ENCODE measurements at places on chromosomes 1 and 21.
A peak's percentile ranks its signal among the peaks of the same experiment; 100 is the strongest.

DNA sequence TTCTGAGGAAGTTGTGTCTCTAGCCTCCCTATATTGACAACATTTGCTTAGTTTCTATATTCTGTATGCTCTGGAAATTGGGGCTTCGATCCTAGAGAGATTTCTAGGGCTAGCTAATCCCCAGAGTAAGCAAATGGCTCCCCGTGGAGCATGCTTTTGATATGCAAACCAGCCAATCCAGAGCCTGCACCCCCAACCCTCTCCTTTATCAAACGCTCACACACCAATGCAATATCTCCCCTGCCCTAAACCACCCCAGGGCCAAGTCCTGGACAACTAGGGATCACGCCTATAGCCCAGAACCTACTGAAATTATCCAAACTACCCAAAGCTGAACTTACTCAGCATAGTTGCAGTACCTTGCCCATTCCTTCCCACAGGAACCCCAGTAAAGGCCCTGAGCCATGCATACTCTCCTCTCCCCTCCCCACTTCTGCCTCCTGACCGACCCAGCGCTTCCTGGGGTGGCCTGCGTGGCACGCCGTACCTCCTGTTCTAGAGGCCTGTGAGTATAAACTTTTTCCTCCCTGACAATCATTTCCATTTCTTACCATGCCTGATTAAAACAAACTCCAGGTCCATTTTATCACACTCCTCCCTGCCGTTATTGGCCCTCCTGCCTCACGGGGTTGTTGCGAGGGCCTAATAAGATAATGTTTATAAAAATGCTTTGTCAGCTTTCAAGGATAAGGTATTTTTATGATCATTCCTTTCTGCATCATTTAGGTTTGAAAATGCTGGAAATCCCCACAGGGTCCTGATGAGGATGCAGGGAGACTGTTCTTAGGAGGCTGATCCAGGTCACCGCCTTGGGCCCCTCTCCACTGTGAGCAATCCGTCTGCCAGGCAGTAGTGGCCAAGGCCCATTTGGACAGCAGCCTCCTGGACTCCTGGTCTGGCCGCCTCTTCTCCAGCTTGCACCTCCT, 102.7 kb downstream of the TENT5C start:
- no peak for DNase-seq

GRCh38 chr1:161763522-161764098, 2.5 kb upstream of the ATF6 start:
- DNase-seq, result no peak

GRCh38 chr1:47678464-47678980, 240.7 kb downstream of the FOXD2 start:
- no peak for DNase-seq

- no peak for DNase-seq
Observed at GRCh38 chr1:181476581-181476980, 6.7 kb upstream of the CACNA1E start.

DNA sequence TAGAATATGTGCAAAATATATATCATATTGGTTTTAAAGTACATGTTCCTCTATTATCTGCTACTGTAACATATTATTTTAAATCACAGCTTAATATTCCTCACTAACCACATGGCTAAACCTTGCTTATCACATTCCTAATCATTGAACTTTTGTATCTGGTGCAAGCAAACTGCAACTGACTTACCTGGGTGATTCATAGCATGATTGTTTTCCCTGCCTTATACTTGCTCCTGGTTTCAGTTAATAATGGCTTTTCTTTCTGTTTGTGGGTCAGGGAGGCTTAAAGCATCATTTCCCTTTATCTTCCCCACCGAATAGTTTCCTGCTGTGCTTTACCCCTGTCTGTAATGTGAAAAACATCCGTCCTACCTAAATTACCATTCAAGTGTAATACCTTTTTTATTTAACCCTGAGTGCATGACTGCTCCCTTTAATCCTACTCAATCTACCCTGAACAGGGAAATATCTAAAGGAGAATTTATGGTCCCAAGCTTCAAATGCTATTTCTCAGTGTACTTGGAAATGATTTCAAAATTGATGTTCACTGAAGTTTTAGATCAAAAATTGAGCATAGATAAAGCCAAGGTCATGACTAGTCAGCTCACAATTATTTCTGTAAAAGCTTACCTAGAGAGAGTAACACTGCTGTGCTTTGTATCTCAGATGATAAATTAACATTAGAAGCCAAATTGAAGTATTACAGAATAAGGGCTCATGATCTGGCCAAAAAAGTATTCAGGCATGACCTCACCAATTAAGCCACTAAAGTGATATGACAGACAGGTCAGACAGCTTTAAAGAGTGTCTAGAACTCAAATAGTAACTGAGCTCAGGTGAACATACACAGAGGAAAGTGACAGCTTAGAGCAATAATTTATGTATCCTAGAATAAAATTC, 507.1 kb downstream of the BRINP3 start:
- DNase-seq, result no peak

- DNase-seq, result no peak
Observed at GRCh38 chr1:25804244-25804963, 4.4 kb downstream of the SELENON start.

DNA sequence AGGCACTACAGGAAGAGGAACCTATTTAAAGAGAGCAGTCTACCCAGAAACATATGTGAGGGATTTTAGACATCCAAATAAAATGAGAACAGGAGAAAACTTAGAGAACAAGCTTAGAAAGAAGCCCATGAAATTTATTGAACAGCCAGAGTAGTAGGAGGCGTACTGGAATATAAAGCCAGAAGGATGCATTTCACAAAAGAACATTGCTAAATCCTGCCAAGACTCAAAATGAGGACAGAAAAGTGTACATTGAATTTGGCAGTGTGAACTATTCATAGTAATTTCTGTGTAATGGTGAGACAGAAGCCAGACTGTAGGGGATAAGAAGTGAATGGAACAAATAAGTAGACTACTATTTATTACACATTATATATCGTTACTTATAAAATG, 22.5 kb downstream of the CEPT1 start:
- DNase-seq, result no peak

GRCh38 chr1:110148961-110149360, 1.3 kb upstream of the SLC6A17 start:
- DNase-seq, result no peak

GRCh38 chr1:53517109-53517508, 57.9 kb downstream of the DMRTB1 start:
- no peak for DNase-seq

DNA sequence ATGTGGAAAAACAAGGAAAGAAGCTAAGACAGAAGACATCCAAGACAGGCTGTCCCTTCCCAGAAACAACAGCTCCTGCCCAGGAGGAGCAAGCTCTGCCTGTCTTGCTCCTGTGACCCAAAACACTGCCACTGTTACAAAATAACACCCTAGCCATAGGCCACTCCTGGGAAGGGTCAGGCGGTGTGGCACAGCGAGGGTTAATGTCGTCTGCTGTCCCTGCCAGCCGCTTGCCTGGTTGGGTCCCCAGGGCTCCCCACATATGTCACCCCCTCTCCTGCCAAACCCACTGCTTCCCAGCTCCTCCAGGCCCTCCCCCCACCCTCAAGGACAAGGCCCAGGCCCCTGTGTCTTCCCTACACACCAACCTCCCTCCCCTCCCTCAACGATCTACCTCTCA, 3.9 kb upstream of the NHLH1 start:
- peak; percentile 87 for DNase-seq

- DNase-seq, result no peak
Observed at GRCh38 chr1:56469640-56470371, 109.6 kb downstream of the PLPP3 start.

GRCh38 chr21:33815143-33815707, 100.4 kb downstream of the ATP5PO start:
- no peak for DNase-seq

- no peak for DNase-seq
Observed at GRCh38 chr1:34824817-34825454, 32.1 kb downstream of the GJA4 start.

GRCh38 chr1:8835941-8836643, 18.7 kb upstream of the RERE start:
- no peak for DNase-seq

DNA sequence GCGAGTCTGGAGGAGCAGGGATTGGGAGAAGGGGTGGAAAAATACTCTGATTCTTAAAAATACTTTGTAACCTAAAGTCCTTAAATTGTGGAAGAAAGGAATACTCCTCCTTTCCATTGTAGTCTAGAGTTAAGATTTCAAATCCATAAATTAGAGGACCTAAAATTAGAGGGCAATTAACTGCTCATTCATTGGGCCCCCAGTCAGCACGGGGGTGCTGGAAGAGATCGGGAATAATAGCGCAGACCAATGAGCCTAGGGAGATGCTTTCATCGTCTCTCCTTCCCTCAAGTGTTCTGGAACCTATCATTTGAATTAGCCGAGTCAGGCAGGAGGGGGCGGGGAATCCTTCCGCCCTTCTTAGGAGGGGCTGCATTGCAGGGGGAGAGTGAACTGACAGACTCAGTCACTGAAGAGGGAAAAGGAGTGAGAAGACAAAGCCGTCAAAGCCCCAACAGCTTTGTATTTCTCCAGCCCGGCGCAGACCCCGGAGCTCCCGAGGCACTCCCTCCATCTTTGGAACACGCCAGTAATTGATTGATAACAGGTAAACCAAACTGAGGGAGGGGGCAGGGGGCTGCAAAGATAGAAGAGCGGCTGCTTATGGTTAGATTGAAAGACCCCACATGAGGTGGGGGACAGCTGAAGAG, at the start of gene MLLT11:
Gene MLLT11, plus strand, starts transcription at position 391 of the 650 bp plus-strand sequence. CDS start 6,828 bp downstream, outside the sequence.
- DNase-seq, result peak; percentile 97

- DNase-seq, result no peak
Observed at GRCh38 chr21:17777072-17777765, 41.9 kb downstream of the C21orf91 start.

- DNase-seq, result no peak
Observed at GRCh38 chr21:42311816-42312625, 3.2 kb downstream of the TFF3 start.

DNA sequence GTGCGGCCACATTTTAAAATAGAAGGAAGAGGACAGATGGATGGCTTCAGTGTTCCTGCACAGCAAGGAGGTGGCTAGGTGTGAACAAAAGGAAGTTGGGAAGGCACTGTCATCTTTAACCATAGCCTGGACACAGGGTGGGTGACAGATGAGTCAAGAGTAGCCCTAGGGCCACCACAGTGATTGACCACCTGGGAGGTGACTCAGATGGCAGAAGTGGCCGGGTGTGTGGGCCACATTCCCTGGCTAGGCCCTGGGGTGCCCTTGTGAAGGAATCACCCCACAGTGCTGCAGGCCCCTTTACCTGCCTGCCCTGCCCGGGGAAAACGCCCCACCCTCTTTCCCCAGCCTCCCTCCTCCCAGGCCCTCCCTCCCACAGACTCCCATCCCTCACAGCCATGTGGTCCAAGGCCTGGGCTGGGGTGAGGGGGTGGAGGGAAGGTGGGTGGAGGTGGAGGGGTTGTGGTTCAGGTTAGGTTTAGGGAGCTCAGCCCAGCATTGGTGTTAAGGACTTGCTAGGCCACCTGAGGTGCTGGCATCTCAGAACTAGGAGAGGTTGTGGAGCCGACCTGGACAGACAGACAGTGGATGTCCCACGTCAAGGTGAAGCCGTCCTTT, 59.1 kb downstream of the SPSB1 start:
- no peak for DNase-seq

DNA sequence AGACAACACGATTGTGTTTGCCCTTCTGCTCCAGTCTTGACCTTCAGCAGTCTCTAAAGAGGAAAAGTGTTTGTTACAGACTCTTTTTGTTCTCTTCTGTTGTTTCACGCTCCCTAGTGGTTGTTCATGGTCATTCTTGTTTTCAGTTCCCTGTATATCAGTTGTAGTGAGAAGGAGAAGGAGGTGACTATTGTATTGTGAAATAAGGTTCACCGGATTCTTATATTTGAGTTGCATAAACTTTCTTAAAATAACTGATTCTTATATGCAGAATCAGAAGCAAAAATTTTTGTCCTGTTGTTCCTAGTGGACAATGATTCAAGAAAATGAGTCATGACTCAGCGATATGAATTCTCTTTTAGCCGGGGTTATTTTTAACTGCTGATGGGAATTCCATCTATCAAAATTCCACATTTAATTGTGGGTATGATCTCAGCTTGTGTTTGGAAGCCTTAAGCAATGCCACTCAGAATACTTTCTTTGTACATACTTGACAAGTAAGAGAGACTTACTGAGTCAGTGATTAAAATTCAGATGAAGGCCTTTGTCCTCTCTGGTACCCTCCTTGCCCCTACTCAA, 152.2 kb downstream of the CLEC20A start:
- no peak for DNase-seq

- DNase-seq, result no peak
Observed at GRCh38 chr21:26471099-26471471, 102.0 kb downstream of the CYYR1 start.

- DNase-seq, result peak; percentile 95
Observed at GRCh38 chr1:26833432-26834405, 7.2 kb downstream of the ZDHHC18 start.

DNA sequence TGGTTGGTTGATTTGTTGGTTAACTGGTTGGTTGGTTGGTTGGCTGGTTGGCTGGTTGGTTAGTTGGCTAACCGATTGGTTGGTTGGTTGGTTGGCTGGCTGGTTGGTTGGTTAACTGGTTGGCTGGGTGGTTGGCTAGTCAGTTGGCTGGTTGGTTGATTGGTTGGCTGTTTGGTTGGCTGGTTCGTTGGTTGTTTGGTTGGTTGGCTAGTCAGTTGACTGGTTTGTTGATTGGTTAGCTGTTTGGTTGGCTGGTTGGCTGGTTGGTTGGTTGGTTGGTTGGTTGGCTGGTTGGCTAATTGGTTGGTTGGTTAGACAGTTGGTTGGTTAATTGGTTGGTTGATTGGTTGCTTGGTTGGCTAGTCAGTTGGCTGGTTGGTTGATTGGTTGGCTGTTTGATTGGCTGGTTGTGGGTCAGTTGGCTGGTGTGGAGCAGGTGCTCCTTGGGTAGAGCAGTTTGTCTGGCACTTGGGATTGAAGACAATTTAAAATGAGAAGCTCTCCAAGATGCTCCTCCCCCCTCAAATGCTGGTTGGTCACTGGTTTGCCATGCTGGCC, 6.9 kb downstream of the RSPH1 start:
- DNase-seq, result no peak

- peak; percentile 84 for DNase-seq
Observed at GRCh38 chr1:48677306-48678287, 99.1 kb downstream of the BEND5 start.

GRCh38 chr1:77468949-77469710, 187.3 kb downstream of the AK5 start:
- DNase-seq, result no peak

DNA sequence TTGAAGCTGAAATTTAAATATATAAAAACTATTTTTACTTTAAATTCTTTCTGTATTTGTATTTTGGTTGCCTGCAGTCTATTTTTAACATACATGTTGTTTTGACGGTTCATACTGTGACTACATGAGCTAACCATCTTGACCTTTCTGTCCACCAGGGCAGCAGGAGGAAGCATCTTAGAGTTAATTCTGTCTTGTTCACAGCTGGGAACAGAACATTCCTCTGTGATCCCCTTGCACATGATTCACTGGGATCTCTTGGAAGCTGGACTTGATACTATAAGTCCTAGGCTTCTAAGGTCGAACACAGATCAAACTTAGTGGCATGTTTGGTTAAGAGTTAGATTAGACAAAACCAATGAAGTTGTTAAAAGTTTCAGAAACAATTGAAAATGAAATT, 99.7 kb downstream of the NFIA start:
- no peak for DNase-seq

GRCh38 chr21:41573902-41574690, 66.1 kb upstream of the TMPRSS2 start:
- no peak for DNase-seq

GRCh38 chr1:240765732-240766363, 153.9 kb upstream of the GREM2 start:
- no peak for DNase-seq

- DNase-seq, result no peak
Observed at GRCh38 chr21:45459171-45460010, 54.4 kb downstream of the COL18A1 start.

Data from WERI-Rb-1 (cell line).